ENCODE measurements at places on chromosomes 13 and 19. TPM values are rescaled to one million over a fixed set of nuclear protein-coding genes. Genes with fewer than 3 reads are reported as not detected.

ZNF135 gene
- 13.5 TPM for total RNA-seq

NLRP5 gene
- not detected for total RNA-seq

ZNF443 gene
- 9.4 TPM for total RNA-seq

BEST2 gene
- not detected for total RNA-seq

ERICH6B gene
- not detected for total RNA-seq

METTL21C gene
- not detected for total RNA-seq

RFPL4AL1 gene
- total RNA-seq = not detected

DNA sequence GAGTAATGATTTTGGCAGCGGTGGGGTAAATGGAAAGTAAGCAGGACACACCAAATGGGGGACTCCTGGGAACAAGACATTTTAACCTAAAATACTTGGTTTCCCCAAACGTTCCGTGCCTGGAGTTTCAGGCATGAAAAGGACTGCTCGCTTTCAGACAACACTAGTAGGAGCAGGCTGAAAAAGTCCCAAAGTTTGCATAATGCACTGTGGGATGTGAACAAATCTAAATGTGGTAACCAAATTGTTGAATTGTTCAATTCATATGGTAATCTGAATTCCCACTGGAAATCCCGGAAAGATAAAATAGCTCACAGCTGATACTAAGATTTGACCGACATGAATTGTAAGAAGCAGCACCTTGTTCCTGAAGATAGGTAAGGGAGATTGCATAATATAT lies 467.2 kb upstream of the ARGLU1 start:
- no peak for DNase-seq

GRCh38 chr19:55580628-55581144 lies at the start of gene ZNF579:
ZNF579 (minus strand) TSS chr19:55580848; CDS start chr19:55579639, 1,209 bp downstream.
- DNase-seq = peak; percentile 93

DNA sequence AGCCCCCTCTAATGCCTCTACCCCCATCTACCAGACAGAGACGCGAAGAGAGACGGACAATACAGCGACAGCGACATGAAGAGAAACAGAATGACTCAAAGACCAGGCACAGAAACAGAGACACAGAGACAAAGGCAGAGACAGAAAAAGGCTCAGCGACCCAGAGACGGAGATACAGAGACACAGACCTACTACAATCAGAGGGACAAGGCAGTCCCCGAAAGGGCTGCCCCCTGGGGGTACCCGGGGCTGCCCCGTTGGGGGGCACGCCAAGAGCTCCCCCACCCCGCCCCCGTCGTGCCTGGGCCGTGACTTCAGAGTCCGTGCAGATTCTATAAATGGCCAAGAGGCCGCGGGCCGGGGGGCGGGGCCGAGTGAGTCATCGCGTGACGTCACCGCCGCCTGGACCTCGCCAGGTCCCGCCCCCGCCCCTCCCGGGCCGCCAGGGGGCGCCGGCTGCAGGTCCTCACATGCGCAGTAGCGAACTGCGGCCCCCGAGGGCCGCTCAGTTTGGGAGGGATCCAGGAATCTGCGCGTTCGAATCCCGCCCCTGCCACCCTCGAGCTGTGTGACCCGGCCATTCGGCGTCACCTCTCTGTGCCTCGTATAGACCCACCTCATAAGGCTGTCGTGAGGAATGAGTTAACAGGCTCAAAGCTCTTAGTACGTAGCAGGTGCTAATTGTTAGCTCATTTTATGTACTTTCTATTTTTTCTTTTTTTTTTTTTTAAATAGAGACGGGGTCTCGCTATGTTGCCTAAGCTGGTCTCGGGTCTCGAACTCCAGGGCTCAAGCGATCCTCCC lies 2.7 kb upstream of the CNN1 start:
- peak; percentile 86 for DNase-seq

GRCh38 chr13:20714563-20715329 lies 11.2 kb downstream of the IL17D start:
- peak; percentile 73 for DNase-seq

GRCh38 chr19:49127674-49128544 lies 8.6 kb downstream of the PPFIA3 start:
- DNase-seq = peak; percentile 98

GRCh38 chr19:30692181-30692811 lies 320.1 kb downstream of the ZNF536 start:
- peak; percentile 58 for DNase-seq

DNA sequence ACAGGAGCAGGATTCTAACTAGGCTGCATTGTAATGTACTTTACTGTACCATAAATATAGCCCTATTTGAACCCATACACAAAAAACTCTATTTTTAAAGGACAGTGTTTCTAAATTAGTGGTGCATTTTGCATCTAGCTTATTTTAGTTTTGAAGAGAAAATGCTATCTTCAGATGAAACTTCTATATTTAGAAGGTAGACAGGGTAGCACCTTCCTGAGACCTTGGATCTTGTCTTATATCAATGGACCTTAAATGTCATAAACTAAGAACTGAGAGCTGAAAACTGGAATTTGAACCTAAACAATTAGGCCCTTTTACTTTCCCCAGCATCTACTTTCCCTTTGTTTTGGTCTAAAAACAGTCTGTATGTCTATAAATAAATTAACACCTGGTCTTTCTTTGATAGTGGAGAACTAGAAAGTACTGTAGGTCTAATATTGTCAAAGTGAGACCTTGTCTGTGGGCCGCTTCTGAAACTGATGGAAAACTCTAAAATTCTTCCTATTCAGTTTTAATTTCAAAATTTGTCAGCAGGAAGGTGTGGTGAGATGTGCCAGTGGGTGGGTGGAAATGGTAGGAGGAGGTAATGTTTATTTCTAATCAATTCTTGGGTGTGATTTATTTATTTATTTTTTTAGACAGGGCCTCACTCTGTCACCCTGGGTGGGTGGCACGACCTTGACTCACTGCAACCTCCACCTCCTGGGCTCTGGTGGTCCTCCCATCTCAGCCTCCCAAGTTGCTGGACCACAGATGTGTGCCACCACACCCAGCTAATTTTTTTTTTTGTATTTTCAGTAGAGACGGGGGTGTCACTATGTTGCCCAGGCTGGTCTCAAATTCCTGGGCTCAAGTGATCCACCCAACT lies 10.1 kb downstream of the COG3 start:
- DNase-seq = no peak

- DNase-seq = no peak
Measured at GRCh38 chr13:36788276-36788675, 30.7 kb upstream of the RFXAP start.

DNA sequence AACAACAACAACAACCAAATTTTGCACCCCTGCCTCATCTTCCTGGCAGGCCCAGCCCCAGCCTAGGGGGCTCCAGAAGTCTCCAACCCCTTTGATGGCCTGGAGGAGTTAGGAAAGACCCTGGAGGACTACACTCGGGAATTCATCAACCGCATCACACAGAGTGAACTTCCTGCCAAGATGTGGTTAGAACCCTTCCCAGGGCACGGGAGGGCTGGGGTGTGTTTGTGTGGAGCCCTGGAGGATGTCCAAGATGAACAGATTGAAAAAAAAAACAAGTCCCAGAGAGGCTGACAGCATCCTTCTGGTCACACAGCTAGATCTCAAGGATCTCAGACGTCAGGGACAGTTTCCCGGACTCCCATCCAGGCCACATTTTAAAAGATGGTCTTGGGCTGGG lies 13.3 kb downstream of the APOC1 start:
- peak; percentile 34 for DNase-seq

GRCh38 chr13:88000787-88001186 lies 329.6 kb downstream of the SLITRK5 start:
- DNase-seq = no peak

DNA sequence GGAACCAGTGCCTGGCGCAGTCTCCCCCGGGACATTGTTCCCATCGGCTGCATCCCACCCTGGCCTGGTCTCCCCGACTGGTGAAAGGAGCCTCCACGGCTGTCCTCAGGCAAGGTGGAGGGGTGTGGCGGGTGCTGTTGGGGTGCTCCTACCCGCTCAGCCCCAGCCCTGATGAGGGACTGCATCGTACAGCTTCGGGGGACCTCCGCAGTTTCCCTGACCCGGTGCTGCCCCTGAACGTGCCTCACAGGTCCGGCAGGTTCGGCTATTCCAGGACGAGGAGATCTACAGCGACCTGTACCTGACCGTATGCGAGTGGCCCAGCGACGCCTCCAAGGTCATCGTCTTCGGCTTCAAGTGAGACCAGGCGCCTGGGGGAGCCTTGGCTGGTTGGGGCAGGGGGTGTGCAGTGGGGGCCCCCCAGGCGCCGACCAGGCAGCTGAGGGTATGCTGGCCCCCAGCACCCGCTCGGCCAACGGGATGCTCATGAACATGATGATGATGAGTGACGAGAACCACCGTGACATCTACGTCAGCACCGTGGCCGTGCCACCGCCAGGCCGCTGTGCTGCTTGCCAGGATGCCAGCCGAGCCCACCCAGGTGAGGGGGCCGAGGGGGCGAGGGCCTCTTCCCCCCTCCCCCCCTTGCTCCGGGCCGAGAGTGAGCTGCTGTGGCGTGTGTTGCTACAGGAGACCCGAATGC lies 3.5 kb downstream of the DCAF15 start:
- no peak for DNase-seq

GRCh38 chr19:29400917-29401711 lies 124.7 kb upstream of the VSTM2B start:
- DNase-seq = no peak

GRCh38 chr19:33436360-33437345 lies 63.1 kb downstream of the CEBPG start:
- DNase-seq = no peak

GRCh38 chr13:112670864-112671263 lies 19.0 kb upstream of the ATP11A start:
- DNase-seq = no peak

GRCh38 chr19:13097463-13098258 lies 5.0 kb downstream of the LYL1 start:
- DNase-seq = no peak

DNA sequence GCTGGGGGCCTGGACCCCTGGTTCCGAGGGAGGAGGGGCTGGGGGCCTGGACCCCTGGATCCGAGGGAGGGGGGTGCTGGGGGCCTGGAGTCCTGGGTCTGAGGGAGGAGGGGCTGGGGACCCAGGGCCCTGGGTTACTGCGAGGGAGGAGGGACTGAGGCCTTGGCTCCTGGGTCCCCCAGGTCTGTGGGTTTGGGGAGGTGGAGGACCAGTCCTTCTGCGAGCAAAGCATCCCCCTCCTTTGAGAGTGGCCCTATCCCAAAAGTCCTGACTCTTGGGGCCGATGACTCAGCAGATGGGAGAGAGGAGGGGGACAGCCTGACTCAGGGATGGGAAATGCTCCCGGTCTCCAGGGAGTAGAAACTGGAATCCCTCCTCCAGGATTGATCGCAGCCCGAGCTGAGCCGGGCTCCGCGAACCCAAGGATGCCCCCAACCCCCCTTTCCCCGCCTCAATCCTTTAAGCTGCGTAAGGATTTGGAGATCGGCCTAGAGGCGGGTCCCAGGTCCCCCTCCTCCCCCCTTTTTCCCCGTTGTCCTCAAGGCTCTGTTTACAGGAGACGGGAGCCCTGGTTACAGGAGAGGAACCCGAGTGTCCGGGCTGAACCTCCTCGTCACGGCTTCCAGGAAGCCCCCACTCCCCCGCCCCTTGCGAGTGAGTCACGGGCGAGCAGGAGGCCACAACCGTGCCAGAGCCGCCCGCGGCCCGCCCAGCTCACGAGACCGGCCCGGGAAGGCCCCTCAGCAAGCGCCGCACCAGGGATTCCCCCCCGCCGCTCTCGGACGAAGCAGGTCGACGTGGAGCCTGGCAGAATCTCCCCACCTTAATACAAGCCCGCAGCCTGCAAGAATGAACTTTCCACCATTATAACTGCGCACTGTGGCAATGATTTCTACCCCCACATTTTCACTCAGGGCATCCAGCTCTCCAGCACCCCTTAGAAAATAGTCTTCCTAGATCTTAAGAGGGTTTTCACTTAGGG lies 3.0 kb upstream of the ZFP36 start:
- DNase-seq = peak; percentile 95

GRCh38 chr13:19586904-19587634 lies 25.7 kb upstream of the TPTE2 start:
- no peak for DNase-seq

DNA sequence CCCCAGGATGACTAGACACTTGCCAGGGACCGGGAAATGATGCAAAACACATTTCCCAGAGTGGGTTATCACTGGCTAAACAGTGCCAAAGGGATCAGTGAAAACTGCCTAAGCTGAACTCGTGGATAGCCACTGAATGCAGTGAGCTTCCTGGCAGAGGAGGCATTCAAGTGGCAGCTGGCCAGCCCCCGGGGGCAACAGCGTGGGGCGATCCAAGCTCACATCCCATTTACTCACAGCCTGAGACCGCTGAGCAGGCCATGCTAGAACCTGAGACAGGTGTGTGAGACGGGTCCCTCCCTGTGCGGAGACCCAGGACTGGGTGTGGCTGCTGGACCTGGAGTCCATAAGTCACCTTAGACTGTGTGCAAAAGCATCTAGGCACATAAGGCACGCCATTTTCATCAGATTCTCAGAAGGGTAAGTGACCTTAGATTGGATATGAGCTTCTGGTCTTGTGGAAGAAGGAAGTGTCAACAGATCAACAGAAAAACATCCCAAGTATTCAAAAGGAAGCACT lies 51.9 kb upstream of the SLC15A1 start:
- DNase-seq = no peak

GRCh38 chr13:94408314-94409036 lies 71.0 kb downstream of the DCT start:
- no peak for DNase-seq

DNA sequence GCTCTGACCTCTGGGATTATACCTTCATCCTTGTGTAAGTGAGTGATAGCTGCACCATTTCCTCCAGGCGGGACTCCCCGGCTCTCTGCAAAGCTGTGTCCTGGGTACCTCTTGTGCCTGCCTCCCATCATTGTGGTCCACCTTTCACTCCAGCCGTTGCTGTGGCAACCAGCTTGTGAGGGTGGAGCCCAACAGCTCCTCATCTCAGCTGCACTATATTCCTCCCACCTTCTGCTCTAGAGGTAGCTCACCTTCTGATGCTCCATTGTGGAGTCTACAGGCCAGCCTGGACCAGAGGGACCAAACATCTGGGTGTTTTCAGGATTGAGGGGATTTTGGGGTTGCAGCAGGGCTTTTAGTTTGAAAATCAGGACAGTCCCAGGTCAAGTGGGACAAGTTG lies 708.2 kb downstream of the UQCRFS1 start:
- DNase-seq = no peak

- DNase-seq = peak; percentile 58
Measured at GRCh38 chr13:44575741-44576350, at the start of gene TSC22D1. TSC22D1 (minus strand) TSS chr13:44576330; CDS start chr13:44576074, 256 bp downstream.

DNA sequence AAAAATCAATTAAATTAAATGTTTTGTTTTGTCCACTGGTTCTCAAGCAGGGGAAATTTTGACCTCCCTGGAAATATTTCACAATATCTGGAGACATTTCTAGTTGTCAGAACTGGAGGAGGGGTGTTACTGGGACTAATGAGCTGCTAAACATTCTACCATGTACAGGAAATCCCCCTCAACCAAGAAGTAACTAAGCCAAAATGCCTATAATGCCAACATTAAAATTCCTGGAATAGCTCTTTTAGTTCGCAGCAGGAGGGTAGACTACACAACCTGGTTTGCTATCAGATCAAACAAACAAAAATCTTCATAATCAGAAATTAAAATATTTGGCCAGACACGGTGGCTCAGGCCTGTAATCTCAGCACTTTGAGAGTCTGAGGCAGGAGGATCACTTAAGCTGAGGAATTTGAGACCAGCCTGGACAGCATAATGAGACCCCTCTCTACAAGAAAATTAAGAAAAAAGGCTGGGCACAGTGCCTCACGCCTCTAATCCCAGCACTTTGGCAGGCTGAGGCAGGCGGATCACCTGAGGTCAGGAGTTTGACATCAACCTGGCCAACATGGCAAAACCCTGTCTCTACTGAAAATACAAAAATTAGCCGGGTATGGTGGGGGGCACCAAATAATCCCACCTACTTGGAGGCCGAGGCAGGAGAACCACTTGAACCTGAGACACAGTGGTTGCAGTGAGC lies 13.7 kb upstream of the SMARCA4 start:
- peak; percentile 94 for DNase-seq

- peak; percentile 37 for DNase-seq
Measured at GRCh38 chr19:591099-591958, 1.6 kb downstream of the HCN2 start.

Data from lung (tissue), 17 donors.